ENCODE measurements at places on chromosomes 5 and 9.
A peak's percentile ranks its signal among the peaks of the same experiment; 100 is the strongest.

GRCh38 chr9:124242331-124243194 lies 15.2 kb upstream of the NEK6 start:
- DNase-seq = peak; percentile 84

DNA sequence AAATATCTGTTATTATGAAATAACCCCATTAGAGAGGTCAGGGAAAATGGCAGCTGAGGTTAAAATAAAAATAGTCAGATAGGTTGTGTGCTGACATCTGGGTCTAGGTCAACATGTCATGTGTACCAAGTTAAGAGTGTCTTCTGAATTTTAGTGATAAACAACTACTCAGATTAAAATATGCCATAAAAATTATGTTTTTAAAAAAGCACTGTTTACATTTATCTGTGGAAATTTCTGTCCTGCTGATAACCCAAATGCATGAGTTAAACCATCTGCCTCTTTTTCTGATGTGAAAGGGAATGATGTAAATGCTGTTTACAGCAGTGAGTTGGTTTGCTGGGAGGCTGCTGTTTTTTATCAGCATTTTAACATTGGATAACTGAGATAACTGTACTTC lies 361.2 kb upstream of the TARS1 start:
- DNase-seq = no peak

DNA sequence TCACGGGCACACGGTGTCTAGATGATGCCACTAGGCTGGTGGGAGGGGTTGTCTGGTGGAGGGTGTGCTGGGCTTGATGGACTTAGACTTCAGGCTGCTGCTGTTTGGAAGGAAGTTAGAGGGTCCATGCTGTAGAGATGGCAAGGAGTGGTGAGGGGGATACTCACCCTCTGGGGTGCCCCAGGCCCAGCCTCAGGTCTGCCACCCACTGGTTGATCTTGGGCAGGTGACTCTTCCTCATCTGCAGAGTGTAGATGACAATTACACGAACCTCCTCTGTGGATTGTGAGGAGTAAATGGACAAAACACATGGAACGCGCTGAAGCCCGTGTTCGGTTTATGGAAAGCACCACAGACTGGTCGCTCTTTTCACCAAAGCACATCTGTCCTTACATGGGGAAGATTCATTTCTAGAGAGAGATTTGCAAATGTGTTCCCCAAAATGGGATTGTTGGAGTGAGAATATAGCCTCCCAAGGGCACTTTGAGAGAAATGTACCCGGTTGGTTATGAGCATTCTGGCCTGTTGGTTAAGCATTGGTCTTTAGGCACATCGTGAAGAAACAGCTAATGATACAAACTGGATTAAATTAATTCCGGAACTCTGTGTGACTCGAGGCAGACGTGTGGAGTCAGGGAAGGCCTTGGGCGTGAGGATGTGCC lies 58.2 kb downstream of the ZNF618 start:
- DNase-seq = no peak

DNA sequence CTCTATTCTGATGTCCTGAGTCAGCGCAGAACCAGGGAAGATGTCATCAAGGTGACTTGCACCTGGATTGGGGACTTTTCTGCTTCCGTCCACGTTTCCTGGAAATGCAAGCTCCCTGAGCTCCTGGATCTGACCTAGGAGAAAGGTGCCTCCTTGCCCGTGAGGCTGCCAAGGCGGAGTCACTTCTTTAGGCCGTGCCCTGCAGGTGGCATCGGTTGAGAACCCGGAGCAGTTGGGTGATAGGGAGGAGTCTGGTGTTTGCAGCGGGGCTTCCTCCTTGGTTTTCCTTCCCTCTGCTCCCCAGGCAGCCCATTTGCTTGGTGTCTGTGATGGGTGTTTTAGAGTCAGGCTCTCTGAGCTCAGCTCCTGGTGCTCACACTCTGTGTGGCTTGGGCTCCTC lies 15.2 kb downstream of the NANS start:
- DNase-seq = no peak

GRCh38 chr5:124140060-124140459 lies 606.4 kb downstream of the ZNF608 start:
- DNase-seq = no peak

DNA sequence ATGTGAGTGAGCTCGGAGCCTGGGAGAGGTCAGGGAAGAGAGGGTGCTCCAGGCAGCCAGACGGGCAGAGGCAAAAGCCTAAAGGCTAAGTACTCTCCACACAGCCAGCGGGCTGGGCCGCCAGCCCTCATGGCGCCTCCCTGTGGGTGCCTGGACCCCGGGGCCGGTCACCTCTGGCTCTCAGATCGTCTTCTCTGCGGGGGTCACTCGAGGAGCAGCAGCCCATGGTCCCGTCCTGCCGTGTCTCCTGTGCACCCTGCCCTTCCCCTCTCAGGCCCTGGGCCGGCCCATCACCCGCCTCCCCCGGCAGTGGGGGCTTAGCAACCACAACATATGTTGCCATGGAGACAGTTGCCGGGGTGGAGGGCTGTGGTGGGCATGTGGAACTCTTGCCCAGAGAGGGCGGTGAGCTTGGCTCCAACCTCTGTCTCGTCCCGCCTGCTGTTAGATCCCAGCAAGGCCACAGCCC lies 4.2 kb downstream of the AK1 start:
- no peak for DNase-seq

GRCh38 chr9:113788616-113789330 lies 87.3 kb upstream of the ZNF618 start:
- no peak for DNase-seq

- peak; percentile 85 for DNase-seq
Measured at GRCh38 chr5:132272311-132273210, 15.1 kb downstream of the PDLIM4 start.

GRCh38 chr5:127355337-127355736 lies 64.7 kb downstream of the MEGF10 start:
- DNase-seq = no peak

DNA sequence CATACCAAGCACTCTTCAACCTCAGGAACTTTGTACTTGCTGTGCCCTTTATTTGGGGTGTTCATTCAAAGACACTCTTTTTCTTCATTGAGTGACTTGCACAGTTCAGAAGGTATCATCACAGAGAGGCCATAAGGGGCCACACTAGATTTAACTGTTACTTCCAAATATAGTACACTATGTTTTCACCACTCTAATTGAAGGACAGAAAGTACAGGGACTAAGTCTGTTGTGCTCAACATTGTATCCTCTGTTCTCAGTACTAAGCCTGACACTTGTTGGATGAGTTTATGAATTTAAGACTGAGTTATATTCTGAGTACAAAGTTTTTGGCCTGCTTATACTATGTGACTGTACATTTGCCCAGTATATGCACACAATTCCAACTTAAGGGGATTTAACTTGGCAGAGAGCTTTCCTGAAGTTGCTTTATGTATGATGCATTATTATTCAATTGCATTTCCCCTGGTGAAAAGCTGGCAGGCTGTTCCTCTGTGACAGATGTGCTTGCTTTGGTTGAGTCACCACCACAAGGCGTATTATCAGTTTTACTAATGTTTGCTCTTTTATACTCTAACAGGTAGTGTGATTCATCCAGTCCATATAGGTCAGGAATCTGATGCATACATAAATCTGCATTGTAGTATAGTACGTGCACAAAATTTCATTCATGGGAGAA lies 714.8 kb downstream of the TLR4 start:
- no peak for DNase-seq

- DNase-seq = no peak
Measured at GRCh38 chr5:98307811-98308210, 465.7 kb upstream of the RGMB start.

DNA sequence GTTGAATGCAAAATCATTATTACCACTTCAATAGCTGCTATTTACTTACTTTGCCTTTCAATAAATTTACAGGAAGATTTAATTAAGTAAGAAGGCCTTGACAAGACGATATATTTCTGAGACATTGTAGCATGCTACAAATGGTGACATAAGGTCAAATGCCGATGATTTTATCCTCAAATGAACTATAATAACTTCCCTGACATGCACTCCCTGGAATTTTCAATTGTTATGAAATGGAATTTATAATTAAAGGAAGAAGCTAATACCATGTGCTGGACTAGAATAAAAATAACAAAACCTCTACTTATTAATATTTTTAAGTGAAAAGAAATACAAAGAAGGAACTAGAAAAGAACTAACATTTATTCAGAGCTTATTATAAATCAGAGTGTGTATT lies 30.2 kb upstream of the ITGA1 start:
- DNase-seq = no peak

DNA sequence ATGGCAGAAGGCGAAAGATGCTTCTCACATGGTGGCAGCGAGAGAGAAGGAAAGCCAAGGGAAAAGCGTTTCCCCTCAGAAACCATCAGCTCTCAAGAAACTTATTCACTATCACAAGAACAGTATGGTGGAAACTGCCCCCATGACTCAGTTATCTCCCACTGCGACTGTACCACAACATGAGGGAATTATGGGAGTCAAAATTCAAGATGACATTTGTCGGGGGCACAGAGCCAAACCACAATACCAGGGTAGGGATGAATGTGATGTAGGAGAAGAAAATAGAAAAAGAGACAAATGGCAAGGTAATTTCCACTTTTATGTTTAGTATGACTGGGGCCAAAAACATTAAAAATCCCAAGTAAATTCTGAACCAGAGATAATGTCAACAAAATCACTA lies 216.8 kb downstream of the TRIM36 start:
- DNase-seq = peak; percentile 64

DNA sequence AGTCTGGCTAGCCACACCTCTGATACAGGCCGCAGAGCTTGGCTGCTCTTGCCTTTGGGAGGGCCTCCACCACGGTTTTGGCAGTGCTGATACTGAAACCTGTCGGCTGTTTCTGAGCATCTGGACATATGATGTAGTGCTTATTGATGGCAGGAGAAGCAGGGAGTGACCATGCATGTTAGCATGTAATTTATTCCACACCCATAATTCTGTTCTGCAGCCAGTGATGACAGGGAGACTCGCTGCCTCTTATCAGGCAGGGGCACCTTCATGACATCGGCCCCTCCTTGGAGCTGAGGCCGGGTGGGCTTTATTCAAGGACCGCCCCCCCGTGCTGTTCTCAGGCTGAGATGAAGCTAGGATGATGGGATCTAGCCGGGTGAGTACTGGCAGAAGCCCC lies 49.0 kb downstream of the OLFM1 start:
- DNase-seq = no peak

DNA sequence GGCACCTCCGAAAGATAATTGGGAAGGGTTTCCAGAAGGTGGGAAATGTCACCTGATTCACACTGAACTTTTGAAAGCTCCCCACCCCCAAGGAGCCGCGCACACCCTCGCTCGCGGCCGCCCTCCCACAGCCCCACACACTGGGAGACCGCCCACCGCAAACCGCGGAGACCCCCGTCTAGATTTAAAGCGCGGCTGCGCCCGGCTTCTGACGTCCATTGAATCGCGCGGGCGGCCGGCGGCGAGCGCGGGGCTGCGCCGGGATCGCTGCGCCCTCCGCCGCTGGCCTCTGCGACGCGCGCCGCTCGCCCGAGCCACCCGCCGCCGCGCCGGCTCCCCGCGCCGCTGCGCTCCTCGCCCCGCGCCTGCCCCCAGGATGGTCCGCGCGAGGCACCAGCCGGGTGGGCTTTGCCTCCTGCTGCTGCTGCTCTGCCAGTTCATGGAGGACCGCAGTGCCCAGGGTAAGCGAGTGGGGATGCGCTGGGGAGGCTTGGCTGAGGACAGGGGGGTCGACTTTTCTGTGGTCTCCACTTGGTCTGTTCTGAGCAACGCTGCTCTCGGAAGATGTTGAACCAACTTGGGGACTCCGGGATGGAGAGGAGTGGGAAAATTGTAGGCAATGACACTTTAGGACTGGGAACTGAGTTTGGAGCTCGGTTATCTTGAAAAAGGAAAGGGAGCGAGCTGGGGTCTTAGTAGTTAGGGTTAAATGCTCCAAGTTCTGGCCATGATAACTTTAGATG lies at the start of gene FST:
TSS of gene FST (plus strand) at position 214 of the 743 bp plus-strand sequence. CDS start at position 377, 163 bp downstream.
- DNase-seq = peak; percentile 23

DNA sequence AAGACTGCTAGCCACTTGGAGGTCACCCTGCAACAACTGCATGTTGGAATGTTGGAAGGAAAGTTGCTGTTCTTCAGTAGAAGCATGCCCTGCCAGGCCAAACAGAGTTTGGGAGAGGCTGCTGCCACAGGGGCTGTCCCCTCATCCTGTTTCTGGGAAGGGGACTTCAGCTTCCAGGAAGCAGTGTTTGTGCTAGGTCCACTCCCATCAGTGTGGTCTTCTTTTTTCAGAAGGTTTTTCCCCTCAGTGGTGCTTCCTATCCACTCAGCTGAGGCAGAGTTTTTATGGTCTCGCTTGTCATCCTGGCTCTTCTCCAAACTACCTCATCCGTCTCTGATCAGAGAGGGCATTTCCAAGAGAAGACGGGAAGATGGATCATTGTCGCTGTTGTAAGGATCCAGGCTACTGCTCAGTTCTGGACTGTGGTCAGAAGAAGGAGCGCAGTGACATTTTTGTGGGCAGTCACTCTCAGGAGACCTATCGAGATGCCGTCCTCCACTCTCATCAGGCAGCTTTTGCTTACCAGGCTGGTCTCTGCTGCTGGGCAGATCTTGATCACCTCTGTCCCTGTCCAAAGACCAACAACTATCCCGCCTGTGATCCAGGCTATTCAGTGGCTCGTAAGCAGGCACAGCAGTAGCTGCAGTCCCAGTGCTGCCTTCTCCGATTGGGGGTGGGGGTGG lies 97.8 kb upstream of the C5orf63 start:
- no peak for DNase-seq

GRCh38 chr5:151082282-151082902 lies 1.6 kb upstream of the TNIP1 start:
- DNase-seq = no peak

DNA sequence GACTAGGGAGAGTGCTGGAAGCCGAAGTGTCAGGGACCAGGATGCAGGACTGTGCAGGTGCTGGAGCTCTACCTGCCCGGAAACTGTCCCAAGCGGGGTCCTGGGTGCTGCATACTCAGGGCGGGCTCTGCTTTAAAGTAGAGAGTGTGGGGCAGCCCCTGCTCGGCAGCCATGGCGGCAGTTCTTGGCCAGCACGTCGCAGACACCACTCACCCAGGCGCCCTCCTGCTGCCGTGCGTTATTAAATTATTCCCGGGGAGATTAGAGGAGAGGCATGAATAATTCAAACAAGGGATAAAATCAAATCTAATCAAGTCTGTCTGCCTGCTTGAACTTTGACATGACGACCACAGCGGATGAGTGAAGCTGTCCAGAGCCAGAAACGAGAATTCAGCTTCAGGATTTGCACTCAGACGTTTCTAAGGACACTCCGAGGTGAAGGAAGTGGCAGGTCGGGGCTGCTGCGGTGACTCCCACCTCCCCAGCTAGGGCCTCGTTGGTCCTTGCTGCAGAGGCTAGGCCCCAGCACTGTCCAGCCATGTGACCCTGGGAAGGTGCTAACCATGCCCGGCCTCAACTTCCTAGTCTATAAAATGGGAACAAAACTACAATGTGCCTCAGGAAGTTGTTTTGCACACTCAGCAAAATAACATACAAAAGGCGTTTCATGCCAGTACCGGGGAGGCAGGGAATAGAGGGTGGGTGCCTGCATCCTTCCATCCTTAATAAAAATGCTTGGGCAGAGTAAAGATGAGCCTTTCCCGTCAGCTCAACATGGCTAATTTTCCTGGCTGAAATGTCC lies 91.3 kb upstream of the ADAMTS2 start:
- DNase-seq = no peak

GRCh38 chr9:117485176-117485575 lies 70.3 kb upstream of the ASTN2 start:
- no peak for DNase-seq

Measured in KBM-7 (cell line).